Pancreas (tissue), 10 donors: ENCODE measurements at places on chromosomes 7 and 10. TPM values are rescaled to one million over a fixed set of nuclear protein-coding genes. Genes with fewer than 3 reads are reported as not detected.

DEPP1 gene
- polyA plus RNA-seq, result 217 TPM

IGFBP1 gene
- 0.12 TPM for polyA plus RNA-seq

UPP1 gene
- polyA plus RNA-seq, result 36.3 TPM

AASS gene
- polyA plus RNA-seq, result 13.3 TPM

TAF5 gene
- 1.3 TPM for polyA plus RNA-seq

CPN1 gene
- polyA plus RNA-seq, result not detected

GDF2 gene
- polyA plus RNA-seq, result not detected

GPR37 gene
- 2.3 TPM for polyA plus RNA-seq

CYP2W1 gene
- 0.54 TPM for polyA plus RNA-seq

GDF10 gene
- 2.0 TPM for polyA plus RNA-seq

TMEM254 gene
- polyA plus RNA-seq, result 8.6 TPM

SLC25A40 gene
- polyA plus RNA-seq, result 2.7 TPM

PEX1 gene
- polyA plus RNA-seq, result 9.1 TPM

VSTM4 gene
- 0.54 TPM for polyA plus RNA-seq

BET1 gene
- 18.6 TPM for polyA plus RNA-seq

CUX1 gene
- polyA plus RNA-seq, result 18.9 TPM

PGAM2 gene
- polyA plus RNA-seq, result 3.3 TPM
